ENCODE measurements at places on chromosomes 11 and 22.
A peak's percentile ranks its signal among the peaks of the same experiment; 100 is the strongest.

DNA sequence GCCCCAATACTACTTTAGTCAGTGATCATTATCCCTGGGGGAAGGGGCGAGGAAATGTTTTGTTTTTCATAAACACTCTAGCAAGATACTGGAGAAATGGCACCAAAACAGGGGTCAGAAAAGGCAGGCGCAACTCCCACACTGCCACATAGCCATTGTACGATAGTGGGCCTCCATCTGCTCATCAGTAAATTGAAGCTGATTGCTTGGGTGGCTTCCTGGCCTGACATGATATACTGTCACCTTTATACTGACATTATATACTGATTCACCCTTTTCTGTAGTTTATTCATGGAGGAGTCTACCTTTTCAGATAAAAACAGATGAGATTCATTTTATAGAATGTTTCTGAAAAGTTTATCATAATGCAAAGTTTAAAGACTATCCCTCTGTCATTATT, 51.6 kb upstream of the CCDC34 start:
- DNase-seq = no peak

- no peak for DNase-seq
These were observed 94.6 kb downstream of the IGLL1 start for GRCh38 chr22:23485490-23485889.

- no peak for DNase-seq
These were observed 96.9 kb downstream of the SBF2 start for GRCh38 chr11:10197091-10197490.

GRCh38 chr11:128695539-128696221, 1.8 kb downstream of the FLI1 start:
- no peak for DNase-seq

GRCh38 chr11:27100534-27100933, 59.9 kb downstream of the BBOX1 start:
- DNase-seq = no peak

GRCh38 chr11:134999590-134999989, 587.5 kb upstream of the B3GAT1 start:
- DNase-seq = no peak

DNA sequence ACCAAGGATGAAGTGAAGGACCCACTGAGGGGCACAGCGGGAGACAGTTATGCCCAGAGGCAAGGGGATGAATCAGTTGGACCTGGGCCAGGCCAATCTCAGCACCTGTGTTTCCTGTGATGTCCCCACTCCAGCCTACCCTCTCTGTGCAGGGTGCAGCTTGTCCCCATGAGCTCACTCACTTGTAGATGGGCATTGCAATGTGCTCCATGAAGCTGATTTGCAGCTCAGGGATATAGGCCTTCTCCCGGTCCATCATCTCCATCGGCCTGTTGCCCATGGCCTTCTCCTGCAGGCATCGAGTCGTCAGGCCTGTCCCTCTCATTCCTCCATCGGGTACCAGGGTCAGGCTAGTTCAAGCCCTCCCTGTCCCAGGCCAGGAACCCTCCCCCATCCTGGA, 96.2 kb downstream of the PDE2A start:
- no peak for DNase-seq

GRCh38 chr22:45997077-45997776, 20.3 kb upstream of the WNT7B start:
- no peak for DNase-seq

- DNase-seq = peak; percentile 69
These were observed 1165.7 kb downstream of the LRRC4C start for GRCh38 chr11:40293655-40294348.

- DNase-seq = no peak
These were observed 1131.2 kb downstream of the FAM181B start for GRCh38 chr11:81602508-81602907.

GRCh38 chr22:39238561-39238960, 6.2 kb downstream of the PDGFB start:
- no peak for DNase-seq

GRCh38 chr11:92449222-92449621, 224.6 kb downstream of the FAT3 start:
- DNase-seq = no peak

GRCh38 chr11:14414470-14415461, 55.8 kb upstream of the RRAS2 start:
- DNase-seq = no peak

DNA sequence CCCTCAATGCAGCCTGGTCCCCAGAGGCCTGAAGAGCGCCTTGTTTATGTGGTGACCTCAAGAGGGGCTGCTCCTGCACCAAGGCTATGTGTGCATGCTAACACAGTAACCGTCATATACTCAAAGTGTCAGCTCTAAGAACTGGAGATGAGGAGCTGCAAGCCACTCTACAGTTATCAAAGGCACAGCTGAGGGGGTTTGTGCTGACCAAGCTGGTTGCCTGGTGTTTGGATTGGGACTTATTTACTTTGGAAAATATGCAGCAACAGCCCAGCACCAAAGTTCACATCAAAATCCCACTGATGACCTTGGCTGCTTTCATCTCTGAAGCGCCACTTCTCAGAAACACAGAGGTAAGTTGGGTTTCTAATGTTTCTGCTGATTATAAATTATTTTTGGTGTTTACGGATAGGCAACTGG, at the start of gene SERPIND1:
Gene SERPIND1, plus strand, starts transcription at position 321 of the 420 bp plus-strand sequence. CDS start 5,200 bp downstream, outside the sequence.
- no peak for DNase-seq

GRCh38 chr11:60935676-60936442, 11.6 kb downstream of the TMEM132A start:
- DNase-seq = no peak

- DNase-seq = no peak
These were observed 29.0 kb downstream of the RHOD start for GRCh38 chr11:67085617-67086016.

GRCh38 chr22:43955883-43956782, 891 bp downstream of the SAMM50 start:
- no peak for DNase-seq

DNA sequence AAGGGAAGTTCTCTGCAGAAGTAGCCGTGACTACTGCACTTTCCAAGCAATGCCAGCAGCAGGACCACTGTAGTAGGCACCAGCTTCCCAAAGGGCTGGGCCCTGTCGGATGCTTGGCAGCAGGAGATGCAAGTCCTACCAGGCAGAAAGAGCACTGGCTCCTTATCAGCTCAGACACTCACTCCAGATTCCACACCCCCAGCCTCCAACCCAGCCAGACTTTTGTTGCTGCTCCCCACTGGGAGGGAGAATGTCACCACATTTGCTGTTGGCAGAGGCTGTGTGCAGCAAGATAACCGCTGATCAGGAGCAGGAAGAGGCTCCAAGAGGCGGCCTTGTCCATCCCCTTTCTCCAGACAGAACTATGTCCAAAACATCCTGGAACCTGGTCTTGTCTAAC, 118.7 kb downstream of the C11orf58 start:
- DNase-seq = no peak

DNA sequence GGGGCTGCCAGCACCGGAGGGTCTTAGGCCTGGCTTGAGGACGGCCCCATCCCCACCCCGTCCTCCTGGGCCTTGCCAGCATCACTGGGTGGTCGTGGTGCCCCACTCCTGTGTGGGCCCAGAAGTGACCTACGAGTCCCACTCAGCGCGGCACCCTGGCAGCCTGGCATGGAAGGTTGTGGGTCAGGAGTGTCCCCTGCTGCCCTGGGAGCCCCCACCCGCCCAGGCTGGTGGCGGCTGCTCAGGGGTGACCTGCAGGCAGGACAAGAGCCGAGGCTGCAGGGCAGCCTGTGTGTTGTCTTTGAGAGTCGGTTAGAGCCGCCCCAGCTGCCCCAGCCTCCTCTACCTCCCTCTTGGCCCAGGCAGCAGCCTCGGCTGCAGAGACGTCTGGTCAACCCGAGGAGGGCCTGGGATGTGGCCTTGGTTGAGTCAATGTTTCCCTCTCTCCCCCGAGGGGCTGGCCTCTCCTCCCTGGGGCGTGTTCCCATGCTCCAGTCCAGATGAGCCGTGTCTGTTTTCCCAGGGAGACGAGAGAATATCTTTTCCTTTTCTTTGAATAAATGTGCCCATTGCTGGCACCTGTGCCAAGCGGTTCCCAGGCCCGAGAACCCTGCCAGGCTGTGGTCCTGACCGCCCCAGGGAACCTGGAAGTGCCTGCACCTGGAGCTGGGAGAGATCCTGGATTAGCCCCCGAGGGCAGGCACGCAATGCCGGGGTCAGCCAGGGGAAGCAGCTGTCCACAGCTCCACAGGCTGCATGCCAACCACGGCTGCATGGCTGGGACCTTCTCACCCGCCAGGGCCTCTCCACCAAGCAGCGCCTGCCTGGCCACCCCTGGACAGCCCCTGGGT, 35.7 kb upstream of the MUC5AC start:
- DNase-seq = no peak

- DNase-seq = no peak
These were observed 1.1 kb downstream of the TPST2 start for GRCh38 chr22:26588729-26589366.

GRCh38 chr11:71452199-71453036, 585 bp upstream of the NADSYN1 start:
- DNase-seq = no peak

- DNase-seq = peak; percentile 24
These were observed 557 bp downstream of the PACSIN2 start for GRCh38 chr22:43014316-43014868.

- no peak for DNase-seq
These were observed 30.7 kb downstream of the FAM168A start for GRCh38 chr11:73566977-73567755.

DNA sequence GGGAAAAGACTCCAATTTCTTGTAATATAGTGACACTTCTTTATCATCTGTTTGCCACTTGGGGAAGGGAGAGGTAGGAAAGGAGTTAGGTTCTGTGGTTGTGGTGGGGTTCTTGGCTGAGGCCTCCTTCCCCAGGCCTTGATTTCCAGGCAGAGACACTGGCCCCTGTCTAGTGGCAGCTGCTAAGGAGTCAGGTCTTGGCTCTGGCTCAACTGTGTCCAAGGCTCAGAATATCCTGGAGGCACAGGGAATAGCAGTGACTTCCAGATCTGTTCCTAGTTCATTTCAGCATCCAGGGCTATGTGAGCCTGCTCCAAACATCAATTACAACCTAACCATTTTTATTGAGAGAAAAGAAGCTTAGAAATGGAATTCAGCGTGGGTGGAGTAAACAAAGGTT, 29.5 kb downstream of the PPFIBP2 start:
- DNase-seq = no peak

- DNase-seq = no peak
These were observed 133.2 kb upstream of the TEAD1 start for GRCh38 chr11:12540913-12541582.

DNA sequence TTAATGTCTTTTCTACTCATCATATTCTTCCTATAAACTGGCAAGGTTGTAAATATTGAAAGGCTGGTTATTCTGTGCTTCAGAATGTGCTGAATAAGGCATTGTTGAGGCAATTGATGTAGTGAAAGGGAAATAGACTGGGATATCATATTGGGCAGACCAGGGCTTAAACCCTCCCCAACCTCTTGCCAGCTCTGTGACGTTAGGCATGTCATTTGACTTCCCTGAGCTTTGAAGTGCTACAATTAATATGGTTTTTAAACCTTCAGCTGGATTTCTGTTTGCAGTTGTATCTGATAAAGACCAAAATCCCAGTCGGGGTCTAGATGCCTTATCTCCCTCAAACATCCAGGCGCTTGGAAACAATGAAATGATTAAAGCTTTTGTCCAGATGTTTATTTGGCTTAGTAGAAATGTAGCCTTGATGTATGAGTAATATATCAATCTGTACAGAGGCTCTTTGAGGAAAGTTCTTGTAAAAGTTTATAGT, 208.1 kb downstream of the DBX1 start:
- DNase-seq = no peak

GRCh38 chr11:80621871-80622270, 1181.0 kb upstream of the TENM4 start:
- no peak for DNase-seq

- DNase-seq = peak; percentile 15
These were observed 657 bp downstream of the IGHMBP2 start for GRCh38 chr11:68904248-68904847.

- no peak for DNase-seq
These were observed 17.6 kb downstream of the GDPD5 start for GRCh38 chr11:75508051-75508561.

GRCh38 chr11:35158701-35159510, 19.9 kb downstream of the CD44 start:
- DNase-seq = no peak

DNA sequence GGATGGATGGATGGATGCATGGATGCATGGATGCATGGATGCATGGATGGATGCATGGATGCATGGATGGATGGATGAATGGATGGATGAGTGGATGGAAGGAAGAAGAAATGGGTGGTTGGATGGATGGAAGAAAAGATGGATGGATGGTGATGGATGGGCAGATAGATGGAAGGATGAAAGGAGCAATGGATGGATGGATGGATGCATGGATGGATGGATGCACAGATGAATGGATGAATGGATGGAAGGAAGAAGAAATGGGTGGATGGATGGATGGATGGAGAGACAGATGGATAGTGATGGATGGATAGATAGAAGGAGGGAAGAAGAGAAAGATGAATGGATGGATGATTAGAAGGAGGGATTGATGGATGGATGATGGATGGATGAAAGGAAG, 30.2 kb upstream of the LINC01488 start:
- DNase-seq = no peak

DNA sequence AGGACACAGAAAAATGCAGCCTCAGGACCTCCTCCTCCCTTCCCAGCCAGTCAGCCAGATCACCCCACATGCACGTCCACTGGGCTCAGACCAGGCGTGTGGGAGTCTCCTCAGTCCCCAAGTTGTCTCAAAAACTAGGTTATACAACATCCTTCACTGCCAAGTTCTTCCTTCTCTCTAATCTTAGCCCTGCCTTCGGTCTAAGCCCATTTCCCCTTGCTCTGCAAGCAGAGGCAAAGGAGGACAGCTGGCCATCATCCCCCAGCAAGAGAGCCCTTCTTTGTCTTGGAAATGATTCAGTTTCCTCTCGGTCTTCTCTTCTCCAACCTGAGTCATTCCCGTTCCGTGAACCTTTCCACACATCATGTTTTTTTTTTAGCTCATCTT, 14.0 kb upstream of the NRGN start:
- no peak for DNase-seq

DNA sequence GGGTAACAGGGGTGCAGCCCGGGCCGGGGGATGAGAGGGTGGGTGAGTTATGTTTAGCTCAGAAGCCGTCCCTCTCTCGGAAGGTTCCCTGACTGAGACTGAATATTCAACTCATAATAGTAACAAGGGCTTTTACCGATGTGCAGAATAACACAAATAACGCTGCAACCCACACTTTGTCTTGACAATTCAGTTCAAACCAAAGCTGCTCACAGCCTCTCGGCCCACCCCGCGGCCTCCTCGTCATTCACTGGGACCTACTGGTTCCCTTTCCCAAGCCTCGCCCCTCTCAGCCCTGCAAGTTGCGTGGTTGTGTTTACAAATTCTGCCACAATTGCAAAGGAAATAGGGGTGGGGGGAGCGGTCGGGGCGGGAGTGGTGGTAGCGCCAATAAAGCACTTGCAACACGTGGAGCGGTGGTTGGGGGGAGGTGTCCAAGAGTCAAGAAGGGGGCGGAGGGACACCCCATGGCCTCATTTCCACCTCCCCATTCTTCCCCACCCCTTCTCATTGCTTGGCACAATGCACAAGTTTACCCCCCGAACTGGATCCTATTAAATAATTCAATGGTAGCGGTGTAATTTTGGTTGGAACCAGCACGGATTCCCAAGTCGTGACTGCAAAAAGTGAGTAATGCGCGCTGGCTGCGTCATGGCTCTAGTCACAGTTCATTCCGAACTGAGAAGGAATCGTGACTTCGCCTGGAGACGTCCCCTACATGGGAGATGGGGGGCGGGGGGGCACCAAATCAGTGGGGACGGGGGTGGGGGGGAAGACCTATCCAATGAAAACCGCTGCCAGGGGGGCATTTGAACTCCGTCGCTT, 102.0 kb upstream of the HSD17B12 start:
- no peak for DNase-seq

- no peak for DNase-seq
These were observed 36.4 kb downstream of the PI4KA start for GRCh38 chr22:20822240-20822639.
